Heart right ventricle (tissue), 16 donors: ENCODE measurements at places on chromosomes 13 and 19. TPM values are rescaled to one million over a fixed set of nuclear protein-coding genes. Genes with fewer than 3 reads are reported as not detected.

DNA sequence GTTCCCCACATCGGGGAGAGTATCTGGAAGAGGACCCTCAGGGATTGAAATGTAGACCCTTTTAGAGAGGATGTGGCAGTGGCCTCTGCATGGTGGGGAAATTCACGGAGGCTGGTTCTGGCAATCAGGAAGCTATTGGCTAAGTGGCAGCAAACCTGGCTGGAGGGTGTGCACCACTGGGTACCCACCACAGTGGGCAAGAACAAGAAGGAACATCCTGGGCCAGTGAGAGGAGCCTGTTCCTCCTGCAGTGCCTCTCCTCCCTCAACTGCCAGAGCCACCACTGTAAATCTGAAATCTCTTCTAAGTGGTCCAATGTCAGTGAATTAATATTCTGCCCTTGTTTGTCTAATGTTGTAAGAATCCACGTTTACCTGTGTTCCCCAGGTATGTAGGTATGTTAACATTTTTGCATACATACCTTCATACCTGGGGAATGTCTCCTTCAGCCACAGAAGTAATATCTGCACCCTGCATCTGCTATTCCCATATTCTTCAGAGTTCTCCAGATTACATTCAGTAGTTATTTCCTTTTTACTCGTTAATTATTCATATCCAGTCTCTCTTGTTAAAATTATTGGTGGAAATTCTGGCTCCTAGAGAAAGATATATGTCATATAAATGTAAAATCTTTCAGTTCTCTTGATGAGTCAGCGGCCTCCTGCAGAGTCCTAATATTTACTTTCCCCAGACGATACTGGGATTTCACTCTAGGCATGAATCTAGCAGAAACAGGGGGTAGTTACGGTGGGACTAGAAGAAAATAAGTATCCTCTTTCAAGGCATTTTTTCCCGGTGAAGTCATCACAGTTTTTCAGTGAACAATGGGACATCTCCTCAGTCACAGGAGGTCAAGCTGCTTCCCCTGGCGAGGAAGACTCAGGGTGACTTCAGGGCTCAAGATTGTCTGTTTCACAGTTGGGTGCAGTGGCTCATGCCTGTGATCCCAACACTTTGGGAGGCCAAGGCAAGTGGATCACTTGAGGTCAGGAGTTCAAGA, 148.3 kb downstream of the MYO16 start:
- H3K4me3 ChIP-seq, result no peak overlapping the region
- no peaks in the 10 kb centered on the region for H3K4me1 ChIP-seq
- no peak for DNase-seq
- no peaks in the 10 kb centered on the region for H3K27me3 ChIP-seq

GRCh38 chr13:85347251-85347650, 452.0 kb downstream of the SLITRK6 start:
- H3K4me3 ChIP-seq, result no peak overlapping the region
- H3K36me3 ChIP-seq, result no peaks in the 10 kb centered on the region
- no peak for DNase-seq
- no peak overlapping the region for H3K27ac ChIP-seq
- H3K4me1 ChIP-seq, result no peaks in the 10 kb centered on the region

- H3K27ac ChIP-seq, result no peak overlapping the region
- no peaks in the 10 kb centered on the region for H3K4me1 ChIP-seq
- DNase-seq, result no peak
- H3K27me3 ChIP-seq, result no peaks in the 10 kb centered on the region
- H3K36me3 ChIP-seq, result no peaks in the 10 kb centered on the region
- H3K4me3 ChIP-seq, result no peak overlapping the region
Measured at GRCh38 chr13:94233837-94234236, 245.6 kb downstream of the DCT start.

GRCh38 chr13:35598790-35599369, 122.4 kb upstream of the MAB21L1 start:
- no peaks in the 10 kb centered on the region for H3K36me3 ChIP-seq
- DNase-seq, result no peak
- no peak overlapping the region for H3K27ac ChIP-seq
- no peaks in the 10 kb centered on the region for H3K27me3 ChIP-seq
- H3K4me3 ChIP-seq, result no peak overlapping the region

DNA sequence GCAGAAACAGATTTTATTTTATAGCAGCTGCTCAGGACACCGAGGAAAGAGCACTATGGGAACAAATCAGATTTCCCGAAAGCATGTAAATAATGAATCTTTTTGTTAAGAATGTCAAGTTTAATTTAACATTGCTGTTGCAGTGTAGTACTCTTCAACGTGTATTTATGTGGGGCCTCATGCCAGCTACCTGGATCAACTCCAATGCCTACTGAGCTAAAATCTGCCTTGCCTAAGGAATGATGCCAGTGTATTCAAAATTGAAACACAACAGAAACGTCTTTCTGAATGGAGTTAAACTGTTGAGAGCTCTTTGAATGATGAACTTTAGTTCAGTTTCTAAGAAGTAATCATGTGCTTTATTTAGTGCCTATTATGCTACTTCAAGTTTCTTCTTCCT, 1379.8 kb upstream of the ATXN8OS start:
- no peak overlapping the region for H3K27ac ChIP-seq
- no peak overlapping the region for H3K4me3 ChIP-seq
- DNase-seq, result no peak
- H3K36me3 ChIP-seq, result no peaks in the 10 kb centered on the region
- no peaks in the 10 kb centered on the region for H3K4me1 ChIP-seq

DNA sequence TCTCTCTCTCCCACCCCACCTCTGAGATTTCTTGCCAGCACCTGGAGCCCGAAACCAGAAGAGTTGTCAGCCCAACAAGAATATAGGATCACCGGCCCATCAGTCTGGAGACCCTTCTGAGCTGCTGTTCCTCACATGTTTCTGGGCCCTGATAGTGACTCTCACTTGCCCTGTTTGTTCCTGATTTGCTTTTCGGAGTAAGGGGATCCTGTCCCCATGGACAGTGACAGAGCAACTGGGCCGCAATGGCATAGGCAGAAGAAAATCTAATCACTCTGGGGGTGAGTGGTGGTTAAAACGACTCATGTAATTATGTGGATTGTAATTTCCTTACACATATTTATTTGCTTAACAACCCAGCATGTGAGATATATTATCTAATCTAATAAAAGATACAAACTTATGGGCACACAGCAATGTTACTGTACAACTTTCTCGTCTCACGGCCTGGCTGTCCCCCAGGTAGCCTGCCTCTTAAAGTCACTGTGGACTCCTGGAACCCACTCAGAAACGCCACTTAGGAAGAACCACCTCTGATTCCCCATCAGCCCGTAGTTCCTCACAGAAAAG, 663 bp upstream of the SMAD9 start:
- peaks cover 11% of the 10 kb centered on the region for H3K4me1 ChIP-seq
- no peaks in the 10 kb centered on the region for H3K36me3 ChIP-seq
- peak overlapping the region; percentile 35 for H3K27ac ChIP-seq
- DNase-seq, result no peak

GRCh38 chr13:108760541-108760940, 131.1 kb downstream of the MYO16 start:
- DNase-seq, result no peak
- H3K27ac ChIP-seq, result no peak overlapping the region

- H3K27me3 ChIP-seq, result no peaks in the 10 kb centered on the region
- no peak for DNase-seq
- no peaks in the 10 kb centered on the region for H3K36me3 ChIP-seq
- no peaks in the 10 kb centered on the region for H3K4me1 ChIP-seq
- H3K27ac ChIP-seq, result peak overlapping the region; percentile 75
- no peak overlapping the region for H3K4me3 ChIP-seq
Measured at GRCh38 chr19:952680-953444, 27.0 kb downstream of the ARID3A start.

GRCh38 chr19:9009431-9009830, 778 bp downstream of the MUC16 start:
- no peaks in the 10 kb centered on the region for H3K27me3 ChIP-seq
- H3K4me3 ChIP-seq, result no peak overlapping the region
- no peak overlapping the region for H3K27ac ChIP-seq
- H3K36me3 ChIP-seq, result no peaks in the 10 kb centered on the region

- H3K4me3 ChIP-seq, result no peak overlapping the region
- peak overlapping the region; percentile 92 for H3K27ac ChIP-seq
- peaks cover 90% of the 10 kb centered on the region for H3K4me1 ChIP-seq
- H3K27me3 ChIP-seq, result no peaks in the 10 kb centered on the region
- peaks cover 29% of the 10 kb centered on the region for H3K36me3 ChIP-seq
- DNase-seq, result no peak
Measured at GRCh38 chr19:38699027-38699346, 45.3 kb downstream of the CAPN12 start.

DNA sequence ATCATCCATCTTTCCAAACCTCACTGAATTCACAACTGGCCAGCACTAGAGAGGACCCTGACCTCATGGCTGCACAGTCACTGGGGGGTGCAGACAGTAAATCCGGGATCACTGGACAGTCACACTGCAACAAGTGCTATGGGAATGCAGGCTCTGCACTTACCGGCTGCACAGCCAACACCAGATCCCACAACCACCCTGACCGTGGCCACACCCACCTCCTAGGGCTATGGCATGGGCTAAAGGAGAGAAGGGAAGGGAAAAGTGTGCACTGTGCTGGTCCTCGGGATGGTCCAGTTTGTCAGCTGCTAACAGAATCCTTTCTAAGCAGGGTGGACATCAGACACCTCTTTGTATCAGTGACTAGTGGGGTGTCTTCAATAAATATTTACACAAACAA, 118.2 kb downstream of the MIPEP start:
- no peaks in the 10 kb centered on the region for H3K36me3 ChIP-seq
- no peak overlapping the region for H3K27ac ChIP-seq
- no peaks in the 10 kb centered on the region for H3K27me3 ChIP-seq
- no peak for DNase-seq

DNA sequence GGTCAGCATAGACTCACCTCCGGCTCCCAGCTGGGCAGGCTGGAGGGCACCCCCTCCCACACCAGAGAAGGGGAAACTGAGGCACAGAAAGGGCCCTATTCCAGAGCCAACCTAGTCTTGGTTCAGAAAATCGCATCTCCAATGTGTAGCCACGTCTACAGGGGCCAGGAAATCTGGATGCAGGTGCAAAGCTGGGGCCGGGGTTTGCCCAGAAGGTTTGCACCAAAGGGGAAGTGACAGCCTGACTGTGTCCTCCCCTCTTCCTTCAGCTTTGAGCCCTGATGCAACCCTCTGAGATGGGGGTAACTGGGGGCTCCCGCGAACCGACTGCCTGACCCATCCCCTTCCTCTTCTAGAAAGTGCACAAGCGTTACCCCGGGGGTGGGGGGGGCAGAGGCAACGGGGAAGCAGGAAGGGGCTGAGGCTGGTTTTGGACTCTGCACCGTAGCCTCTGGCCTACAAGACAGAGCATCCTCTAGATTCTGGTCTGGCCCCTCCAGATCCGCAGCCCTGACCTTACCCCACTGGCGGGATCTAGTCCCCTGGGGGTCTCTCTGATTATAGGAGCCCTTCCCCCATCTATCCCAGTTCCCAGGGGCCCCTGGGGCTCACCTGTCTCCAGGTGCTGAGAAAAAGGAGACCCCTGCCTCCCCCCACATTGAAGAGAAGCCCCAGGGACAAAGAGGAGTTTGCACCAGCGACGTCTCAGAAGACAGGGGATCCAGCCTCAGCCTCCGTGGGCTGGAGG, 1.1 kb upstream of the ONECUT3 start:
- H3K4me3 ChIP-seq, result no peak overlapping the region
- no peaks in the 10 kb centered on the region for H3K36me3 ChIP-seq
- H3K4me1 ChIP-seq, result peaks cover 12% of the 10 kb centered on the region
- DNase-seq, result no peak

GRCh38 chr13:98448642-98448928, 128.3 kb downstream of the STK24 start:
- peaks cover 36% of the 10 kb centered on the region for H3K4me1 ChIP-seq
- peaks cover 15% of the 10 kb centered on the region for H3K36me3 ChIP-seq
- H3K27me3 ChIP-seq, result no peaks in the 10 kb centered on the region

DNA sequence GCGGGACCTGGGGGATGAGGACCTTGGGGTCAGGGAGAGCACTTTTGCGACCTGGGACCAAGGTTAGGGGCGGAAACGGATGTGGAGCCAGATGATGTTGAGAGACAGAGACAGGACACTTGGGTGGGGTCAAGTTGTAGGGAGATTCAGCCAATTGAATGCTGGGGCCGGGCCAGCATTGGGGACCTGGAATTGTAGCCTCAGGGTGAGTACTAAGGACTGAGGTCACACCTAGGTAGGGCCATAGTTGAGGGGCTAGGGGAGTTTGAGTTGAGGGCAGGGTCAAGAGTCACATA, 1.2 kb downstream of the ALKBH7 start:
- H3K4me3 ChIP-seq, result peak overlapping the region; percentile 65
- no peaks in the 10 kb centered on the region for H3K27me3 ChIP-seq
- H3K27ac ChIP-seq, result peak overlapping the region; percentile 100
- no peak for DNase-seq
- H3K36me3 ChIP-seq, result peaks cover 26% of the 10 kb centered on the region

GRCh38 chr13:48356750-48357149, 53.2 kb downstream of the RB1 start:
- no peak overlapping the region for H3K4me3 ChIP-seq
- no peak overlapping the region for H3K27ac ChIP-seq
- no peaks in the 10 kb centered on the region for H3K27me3 ChIP-seq
- H3K36me3 ChIP-seq, result no peaks in the 10 kb centered on the region

DNA sequence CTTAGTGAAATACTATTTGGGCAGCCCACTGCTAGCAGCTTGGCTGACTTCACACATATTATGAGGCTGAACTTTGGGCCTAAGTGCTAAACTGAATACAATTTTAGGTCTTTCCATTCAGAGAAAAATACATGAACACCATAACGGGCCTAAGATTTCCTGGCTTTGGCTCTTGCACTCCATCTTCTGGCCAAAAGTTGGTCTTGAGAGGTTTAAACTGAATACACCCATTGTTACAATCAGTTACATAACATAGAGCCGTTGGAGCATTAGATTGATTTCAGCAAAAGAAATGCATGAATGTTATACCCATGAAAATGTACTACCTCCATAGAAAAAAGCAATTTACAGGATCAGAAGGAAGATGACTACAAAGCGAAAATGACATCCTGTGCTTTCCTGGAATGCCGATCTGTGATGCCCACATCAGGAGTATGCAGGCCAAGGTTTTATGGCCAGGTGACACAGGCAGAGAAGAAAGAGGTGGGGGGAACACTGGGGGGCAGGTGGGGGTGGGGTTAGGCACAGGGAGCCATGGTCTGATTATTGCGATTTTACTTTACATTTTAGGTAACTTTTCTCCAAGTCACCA, 11.1 kb upstream of the SHISA2 start:
- H3K4me1 ChIP-seq, result no peaks in the 10 kb centered on the region
- H3K27me3 ChIP-seq, result peaks cover 13% of the 10 kb centered on the region
- no peaks in the 10 kb centered on the region for H3K36me3 ChIP-seq
- no peak overlapping the region for H3K4me3 ChIP-seq

- no peaks in the 10 kb centered on the region for H3K4me1 ChIP-seq
- no peak overlapping the region for H3K4me3 ChIP-seq
- H3K36me3 ChIP-seq, result no peaks in the 10 kb centered on the region
- H3K27me3 ChIP-seq, result no peaks in the 10 kb centered on the region
- no peak overlapping the region for H3K27ac ChIP-seq
- peak; percentile 30 for DNase-seq
Measured at GRCh38 chr19:22545751-22546150, 88.4 kb upstream of the ZNF492 start.

- H3K36me3 ChIP-seq, result peaks cover 72% of the 10 kb centered on the region
- H3K27me3 ChIP-seq, result no peaks in the 10 kb centered on the region
- no peak overlapping the region for H3K27ac ChIP-seq
- no peak for DNase-seq
- H3K4me3 ChIP-seq, result no peak overlapping the region
Measured at GRCh38 chr19:7545300-7545699, 9.8 kb downstream of the PNPLA6 start.

The RELB gene
- 5.5 TPM for total RNA-seq

The ALKBH7 gene
- total RNA-seq, result 180 TPM

The SULT2B1 gene
- not detected for total RNA-seq

The ZNF728 gene
- total RNA-seq, result 4.4 TPM

The ZNF497 gene
- 0.30 TPM for total RNA-seq

The ATP7B gene
- 4.4 TPM for total RNA-seq

The C19orf73 gene
- total RNA-seq, result 0.83 TPM

The ZNF317 gene
- 14.0 TPM for total RNA-seq

The RAB3A gene
- total RNA-seq, result 33.8 TPM

The PRODH2 gene
- total RNA-seq, result not detected

The NPAS1 gene
- 0.34 TPM for total RNA-seq

The N4BP2L1 gene
- 3.5 TPM for total RNA-seq

The ACP7 gene
- not detected for total RNA-seq
